ENCODE measurements at places on chromosomes 1 and 21.
A peak's percentile ranks its signal among the peaks of the same experiment; 100 is the strongest.

- no peak for DNase-seq
Observed at GRCh38 chr1:20076710-20077461, 6.9 kb downstream of the PLA2G5 start.

DNA sequence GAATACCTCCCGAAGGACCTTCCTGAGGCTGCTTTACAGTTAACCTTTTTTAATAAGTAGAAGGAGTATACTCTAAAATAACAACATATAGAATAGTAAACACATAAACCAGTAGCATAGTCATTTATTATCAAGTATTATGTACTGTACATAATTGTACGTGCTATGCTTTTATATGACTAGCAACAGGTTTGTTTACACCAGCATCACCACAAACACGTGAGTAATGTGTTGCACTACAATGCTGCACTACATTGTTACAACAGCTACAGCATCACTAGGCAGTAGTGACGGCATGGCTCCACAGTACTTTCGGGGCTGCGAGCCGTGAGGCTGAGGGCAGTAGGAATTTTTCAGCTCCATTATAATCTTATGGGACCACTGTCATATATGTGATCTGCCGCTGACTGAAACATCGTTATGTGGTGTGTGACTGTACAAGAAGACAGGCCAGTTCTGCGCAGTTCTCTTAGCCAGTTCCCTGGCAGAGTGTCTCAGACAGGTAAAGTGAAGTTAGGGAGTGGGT is 82.8 kb upstream of the LRRC8D start:
- no peak for DNase-seq

GRCh38 chr1:156162430-156163037 is 9.1 kb downstream of the SEMA4A start:
- DNase-seq: no peak

DNA sequence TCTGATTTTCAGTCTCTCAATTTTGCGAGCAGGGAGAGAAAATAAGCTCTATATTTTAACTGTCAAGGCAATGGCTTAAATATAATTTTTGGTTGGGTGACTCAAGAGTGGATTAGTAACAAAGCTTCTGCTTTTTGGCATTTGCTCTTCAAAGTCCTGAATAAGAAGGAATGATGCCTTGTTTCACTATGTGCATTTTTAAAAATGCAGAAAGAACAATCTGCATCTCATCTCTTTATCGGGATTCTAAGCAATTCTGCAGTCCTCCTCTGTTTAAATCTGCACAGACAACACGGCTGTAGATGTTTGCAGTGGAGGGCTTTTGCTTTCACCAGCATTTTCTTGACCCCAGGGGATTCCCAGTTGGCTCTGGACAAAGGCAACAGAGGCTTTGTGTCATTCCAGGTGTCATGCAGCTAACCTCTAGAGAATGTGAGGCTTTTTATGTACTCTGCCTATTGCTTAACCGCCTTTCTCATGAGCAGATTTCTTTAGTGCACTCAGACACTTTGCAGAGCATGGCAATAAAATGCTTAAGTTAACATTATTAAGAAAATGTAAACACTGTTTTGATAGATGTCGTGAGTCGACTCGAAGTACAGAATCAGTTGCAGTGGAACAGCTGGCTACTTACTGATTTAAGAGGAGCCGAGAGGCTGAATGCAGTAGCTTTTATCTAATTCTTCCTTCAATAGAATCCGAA is 783.2 kb upstream of the NEGR1 start:
- DNase-seq: no peak

DNA sequence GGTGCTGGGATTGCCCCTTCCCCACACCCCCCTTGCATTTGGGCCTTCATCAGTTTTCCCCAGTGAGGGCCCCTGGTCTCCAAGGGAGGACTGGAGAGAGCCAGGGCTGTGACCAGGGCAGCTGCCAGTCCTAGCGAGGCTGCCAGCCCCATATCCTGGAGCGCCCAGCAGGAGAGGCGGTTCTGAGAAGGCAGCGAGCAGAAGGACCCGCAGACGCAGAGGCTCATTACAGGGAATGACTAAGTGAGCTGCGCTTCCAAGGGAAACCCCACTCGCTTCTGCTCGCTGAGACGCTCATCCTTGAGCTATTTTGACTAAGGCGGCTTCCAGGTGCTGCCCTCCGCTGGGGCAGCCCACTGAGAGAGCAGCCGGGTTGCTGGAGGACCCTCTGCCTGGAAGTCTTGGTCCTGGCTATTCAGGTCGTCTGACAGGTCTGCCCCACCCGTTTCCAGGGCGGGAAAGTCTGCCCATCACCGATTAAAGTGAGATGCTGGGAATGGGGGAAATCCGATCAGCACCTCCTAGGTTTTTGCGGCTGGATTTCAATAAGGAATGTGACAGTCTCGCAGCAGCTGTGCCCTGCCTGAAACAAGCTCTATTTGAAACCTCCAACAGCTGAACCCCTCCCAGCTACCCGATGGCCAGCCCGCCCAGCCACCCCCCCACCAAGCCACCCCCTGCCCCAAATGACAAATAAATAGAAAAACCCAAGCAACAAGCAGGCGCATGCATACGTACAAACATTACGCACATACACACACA is 2.8 kb downstream of the KCNN3 start:
- no peak for DNase-seq

GRCh38 chr1:242426271-242426905 is 98.1 kb downstream of the PLD5 start:
- DNase-seq: no peak

GRCh38 chr1:183674339-183674738 is 21.2 kb upstream of the APOBEC4 start:
- no peak for DNase-seq

DNA sequence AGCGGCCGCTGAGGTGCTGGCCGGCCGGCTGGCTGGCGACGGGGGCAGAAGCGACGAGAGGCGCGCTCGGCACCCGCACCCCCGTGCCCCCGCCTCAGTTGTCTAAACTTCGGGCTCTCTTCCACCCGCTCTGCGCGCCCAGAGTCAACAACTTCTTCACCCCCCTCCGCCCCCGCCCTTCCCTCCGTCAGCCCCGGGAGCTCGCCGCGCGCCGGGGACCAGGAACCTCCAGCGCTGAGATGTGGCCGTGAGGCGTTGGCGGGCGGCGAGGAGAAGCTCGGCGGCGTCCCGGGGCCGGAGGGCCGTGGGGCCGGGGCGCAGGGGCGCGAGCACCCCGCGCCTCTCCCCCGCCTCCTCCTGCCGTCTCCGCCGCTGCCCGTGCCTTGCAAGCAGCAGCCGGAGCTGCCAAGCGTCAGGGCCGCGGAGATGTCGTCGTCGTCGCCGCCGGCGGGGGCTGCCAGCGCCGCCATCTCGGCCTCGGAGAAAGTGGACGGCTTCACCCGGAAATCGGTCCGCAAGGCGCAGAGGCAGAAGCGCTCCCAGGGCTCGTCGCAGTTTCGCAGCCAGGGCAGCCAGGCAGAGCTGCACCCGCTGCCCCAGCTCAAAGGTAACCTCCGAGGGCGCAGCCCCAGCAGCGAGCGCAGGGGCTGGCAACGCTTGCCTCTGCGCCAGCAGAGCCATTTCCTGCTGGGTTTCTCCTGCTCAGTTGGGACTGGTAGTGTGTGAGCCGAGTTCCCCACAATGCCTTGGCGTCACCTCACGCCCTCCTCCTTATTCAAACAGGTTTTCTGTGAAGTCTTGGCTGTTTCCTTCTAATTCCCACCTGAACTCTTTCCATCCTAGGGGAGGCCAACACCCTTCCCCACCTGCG is 710 bp downstream of the PPP2R5A start:
- DNase-seq: peak; percentile 80

- DNase-seq: no peak
Observed at GRCh38 chr21:41678924-41679318, 87.9 kb downstream of the RIPK4 start.

- no peak for DNase-seq
Observed at GRCh38 chr1:210024282-210024681, 86.3 kb downstream of the SYT14 start.

GRCh38 chr1:5744911-5745799 is 247.1 kb downstream of the NPHP4 start:
- DNase-seq: no peak

GRCh38 chr1:231233735-231234417 is 7.1 kb upstream of the GNPAT start:
- DNase-seq: no peak

All from T-helper 1 cell (primary cell).